ENCODE measurements at places on chromosomes 5 and 9.

DNA sequence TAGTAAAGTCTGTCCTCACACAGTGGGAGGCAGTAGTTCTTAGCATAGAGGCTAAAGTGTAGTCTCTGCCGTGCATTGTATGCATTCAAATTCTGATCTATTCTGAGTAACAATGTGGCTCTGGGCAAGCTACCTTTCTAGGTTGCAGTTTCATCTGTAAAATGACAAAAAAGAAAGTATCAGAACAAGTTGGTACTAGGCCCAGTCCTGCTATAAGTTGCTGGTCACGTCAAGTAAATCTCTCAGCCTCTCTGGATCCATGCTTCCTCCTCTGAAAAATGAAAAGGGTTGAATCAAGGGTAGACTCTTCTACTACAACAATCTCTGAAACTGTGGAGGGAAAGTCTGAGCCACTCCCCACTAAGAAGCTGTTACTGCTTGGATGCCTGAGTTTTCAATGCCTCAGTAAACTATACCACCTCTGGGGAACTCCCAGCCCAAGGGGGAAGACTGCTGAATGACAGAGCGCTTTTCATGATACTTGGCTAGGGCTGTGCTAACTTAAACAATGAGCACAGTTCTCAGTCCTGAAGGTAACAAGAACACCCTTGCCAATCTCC is 34.5 kb upstream of the SPARC start:
- no peak for DNase-seq

- DNase-seq = no peak
These were observed 719.3 kb downstream of the NR2F1-AS1 start for GRCh38 chr5:92861531-92862285.

DNA sequence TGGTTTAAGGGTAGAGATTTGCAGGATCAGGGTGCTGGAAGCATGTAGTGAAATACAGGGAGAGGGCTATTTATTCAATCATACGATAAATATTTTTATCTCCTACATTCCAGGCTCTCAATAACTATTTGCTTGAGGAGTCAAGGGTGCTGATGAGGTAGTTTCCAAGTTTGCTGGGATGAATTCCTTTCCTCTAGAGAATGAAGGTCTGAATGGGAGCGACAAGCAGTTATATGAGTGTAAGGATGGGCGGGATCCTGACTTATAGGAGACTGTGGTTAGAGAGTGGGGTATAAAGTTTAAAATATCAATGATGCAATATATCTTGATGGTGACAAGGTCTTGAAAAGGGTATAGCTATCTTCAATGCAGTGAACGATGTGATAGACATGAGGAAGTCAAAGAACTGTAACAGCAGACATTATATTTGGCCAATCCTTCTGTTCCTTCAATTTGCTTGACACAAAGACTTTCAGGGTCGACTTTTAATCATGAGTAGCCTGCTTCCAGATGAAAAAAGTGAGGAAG is 201.1 kb upstream of the HAPLN1 start:
- no peak for DNase-seq

- no peak for DNase-seq
These were observed 433.6 kb downstream of the PIK3R1 start for GRCh38 chr5:68648944-68649857.

GRCh38 chr5:179375236-179375685 is 30.0 kb upstream of the ADAMTS2 start:
- DNase-seq = no peak

DNA sequence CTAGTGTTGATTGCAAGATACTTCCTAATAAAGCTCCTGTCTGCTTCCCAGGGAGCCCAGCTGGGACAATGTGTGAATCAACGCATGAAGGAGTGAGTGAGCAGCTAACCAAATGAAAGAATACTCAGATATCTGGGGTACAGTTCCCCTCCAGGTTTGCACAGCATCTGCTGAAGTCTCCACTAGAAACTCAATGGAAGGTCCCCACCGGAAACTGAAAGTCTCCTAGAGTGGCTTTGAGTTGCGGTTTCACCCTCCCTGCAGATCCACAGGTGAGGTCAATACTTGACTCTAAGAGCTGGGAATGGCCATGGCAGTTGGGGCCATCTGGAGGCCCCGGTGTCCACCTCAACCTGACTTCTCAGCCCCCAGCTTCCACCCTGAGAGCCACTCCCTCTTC is 198.2 kb upstream of the MSX2 start:
- DNase-seq = no peak

- peak; percentile 42 for DNase-seq
These were observed 402.9 kb downstream of the CYLC2 start for GRCh38 chr9:103397868-103398600.

DNA sequence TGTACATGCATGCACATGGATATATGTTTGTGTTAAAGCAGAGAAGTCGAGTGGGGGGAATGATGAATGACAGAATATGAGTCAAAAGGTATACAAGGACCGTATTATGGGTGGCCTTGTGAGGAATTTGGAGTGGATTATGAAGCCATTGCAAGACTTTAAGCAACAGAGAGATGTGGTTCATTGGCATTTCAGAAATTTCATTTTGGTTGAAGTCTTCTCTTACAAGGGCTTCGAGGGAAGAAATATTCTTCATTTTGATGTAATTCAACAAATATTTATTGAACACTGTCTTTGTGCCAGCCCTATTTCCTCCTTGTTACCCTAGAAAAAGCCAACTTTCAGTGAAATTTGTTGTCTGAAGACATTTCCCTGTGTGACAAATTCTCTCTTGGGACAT is 83.9 kb upstream of the SLCO6A1 start:
- DNase-seq = no peak

DNA sequence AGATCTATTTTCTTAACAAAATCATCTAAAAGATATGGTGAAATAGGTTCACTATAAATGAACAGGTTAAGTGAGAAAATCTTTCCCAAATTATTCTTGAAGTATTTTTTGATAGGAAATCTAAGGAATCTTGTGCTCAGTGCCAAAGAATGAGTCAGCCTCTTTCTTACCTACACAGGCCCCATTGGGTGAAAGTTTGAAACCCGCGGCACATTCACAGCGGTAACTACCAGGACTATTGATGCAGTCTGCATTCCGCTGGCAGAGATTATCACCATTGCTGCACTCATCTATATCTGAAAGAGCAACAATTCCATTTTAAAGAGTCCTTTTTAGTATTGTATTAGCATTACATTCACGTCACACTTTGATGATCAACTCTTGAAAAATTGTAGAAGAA is 221.8 kb downstream of the SLC12A2 start:
- no peak for DNase-seq

- no peak for DNase-seq
These were observed 154.0 kb downstream of the MCTP1 start for GRCh38 chr5:95130941-95131340.

DNA sequence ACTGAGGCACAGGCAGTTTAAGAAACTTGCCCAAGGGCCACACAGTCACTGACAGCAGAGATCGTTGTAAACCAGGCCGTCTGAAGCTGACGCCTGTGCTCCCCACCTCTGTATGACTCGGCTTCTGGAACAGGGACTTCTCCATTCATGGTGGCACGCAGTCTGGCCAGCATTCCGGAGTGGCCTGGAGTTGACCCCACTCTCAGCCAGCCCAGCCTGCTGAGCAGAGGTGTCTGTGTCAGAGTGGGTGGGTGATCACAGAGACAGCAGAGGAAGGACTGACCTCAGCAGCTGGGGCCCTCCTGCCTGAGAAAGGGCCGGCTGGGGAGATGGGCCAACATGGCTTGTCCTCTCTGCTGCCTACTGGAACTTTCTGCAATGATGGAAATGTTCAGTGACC is 12.6 kb downstream of the LRSAM1 start:
- DNase-seq = no peak

DNA sequence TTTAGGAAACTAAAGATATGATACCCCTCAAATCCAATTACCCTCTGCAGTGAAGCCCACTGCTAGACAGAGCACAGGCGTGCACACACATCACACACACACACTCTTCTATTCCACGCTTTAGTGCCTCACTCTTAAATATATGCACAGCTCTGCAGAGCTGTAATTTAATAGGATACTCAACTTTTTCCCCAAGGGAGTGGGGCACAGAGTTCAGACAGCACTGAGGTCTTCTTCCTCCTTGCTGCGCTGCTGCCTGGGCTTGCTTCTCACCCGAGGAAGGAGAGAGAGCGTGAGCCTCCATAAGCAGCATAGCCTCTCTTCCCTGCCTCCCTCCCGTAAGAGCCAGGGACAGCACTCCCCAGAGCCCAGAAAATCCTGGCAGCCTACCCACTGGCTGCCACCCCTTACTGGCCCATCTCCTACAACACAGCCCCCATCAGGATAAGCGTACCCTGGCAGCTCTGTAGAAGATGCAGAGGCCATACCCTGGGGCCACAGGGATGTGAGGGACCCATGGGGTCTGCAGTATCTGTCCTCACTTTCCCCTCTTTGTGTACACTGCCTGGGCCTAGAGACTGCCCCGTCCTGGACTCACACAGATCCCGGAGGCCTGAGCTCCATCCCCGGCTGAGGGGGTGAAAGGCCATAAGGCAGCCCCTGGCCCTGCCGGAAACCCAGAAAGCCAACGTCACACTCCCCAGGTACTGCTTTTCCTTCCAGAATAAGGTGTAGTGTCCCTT is 102.1 kb downstream of the C5orf15 start:
- no peak for DNase-seq

- DNase-seq = no peak
These were observed 1.5 kb downstream of the TOR4A start for GRCh38 chr9:137278721-137279711.

DNA sequence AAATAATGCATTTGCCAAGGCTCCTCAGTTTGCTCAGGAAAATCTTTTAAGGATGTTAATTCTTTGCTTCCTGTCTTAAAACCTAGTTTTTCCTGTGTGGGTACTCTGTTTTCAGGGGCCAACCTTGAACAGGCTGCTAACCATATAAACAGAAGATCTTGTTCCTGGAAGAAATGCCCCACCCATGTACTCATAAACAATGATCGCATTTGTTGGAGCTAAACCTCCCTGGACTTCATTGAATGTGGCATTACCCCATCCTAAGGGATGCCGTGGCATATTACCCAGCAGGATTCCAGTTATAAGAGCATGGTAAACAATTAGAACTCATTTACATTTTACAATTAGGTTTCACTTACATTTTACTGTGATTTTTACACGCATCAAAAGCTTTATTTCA is 436.0 kb downstream of the ZNF608 start:
- DNase-seq = no peak

DNA sequence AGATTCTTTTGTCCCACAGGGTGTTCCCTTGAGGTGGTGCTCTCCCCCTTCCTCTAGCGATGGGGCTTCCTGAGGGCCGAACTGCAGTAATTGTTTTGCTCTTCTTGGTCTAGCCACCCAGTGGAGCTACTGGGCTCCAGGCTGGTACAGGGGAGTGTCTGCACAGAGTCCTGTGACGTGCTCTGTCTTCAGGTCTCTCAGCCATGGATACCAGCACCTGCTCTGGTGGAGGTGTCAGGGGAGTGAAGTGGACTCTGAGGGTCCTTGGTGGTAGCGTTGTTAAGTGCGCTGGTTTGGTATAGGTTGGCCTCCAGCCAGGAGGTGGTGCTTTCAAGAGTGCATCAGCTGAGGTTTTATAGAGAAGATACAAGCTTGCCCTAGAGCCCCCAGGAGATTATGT is 20.4 kb upstream of the CEP72 start:
- DNase-seq = no peak

DNA sequence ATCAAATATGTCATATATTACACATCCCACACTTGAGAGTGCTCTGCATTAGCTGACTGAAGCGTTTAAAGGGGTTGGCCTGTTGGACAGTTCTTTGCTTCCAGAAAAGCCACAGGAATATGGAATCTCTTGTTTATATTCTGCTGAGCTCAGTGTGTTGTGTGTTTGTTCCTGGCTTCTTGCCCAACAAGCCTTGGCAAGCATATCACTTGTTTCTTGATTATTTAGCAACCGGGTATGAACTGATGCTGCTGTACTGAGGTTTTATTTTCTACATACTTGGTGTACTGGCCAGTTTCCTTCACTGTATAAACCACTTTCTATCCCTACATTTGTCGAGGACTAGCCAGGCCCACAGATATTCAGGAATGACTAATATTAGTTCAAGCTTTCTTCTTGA is 378.9 kb downstream of the KCTD16 start:
- DNase-seq = no peak

- DNase-seq = no peak
These were observed 157.3 kb downstream of the PPP2R2B start for GRCh38 chr5:146721073-146721815.

- no peak for DNase-seq
These were observed 82.7 kb downstream of the ATP10B start for GRCh38 chr5:160769301-160769700.

- no peak for DNase-seq
These were observed 46.5 kb downstream of the AUH start for GRCh38 chr9:91315191-91315590.

GRCh38 chr5:52497133-52497693 is 290.5 kb upstream of the ITGA1 start:
- DNase-seq = no peak

- DNase-seq = no peak
These were observed 161.0 kb downstream of the ISL1 start for GRCh38 chr5:51544031-51544785.

GRCh38 chr5:1564182-1564748 is 40.5 kb upstream of the LPCAT1 start:
- DNase-seq = peak; percentile 80

DNA sequence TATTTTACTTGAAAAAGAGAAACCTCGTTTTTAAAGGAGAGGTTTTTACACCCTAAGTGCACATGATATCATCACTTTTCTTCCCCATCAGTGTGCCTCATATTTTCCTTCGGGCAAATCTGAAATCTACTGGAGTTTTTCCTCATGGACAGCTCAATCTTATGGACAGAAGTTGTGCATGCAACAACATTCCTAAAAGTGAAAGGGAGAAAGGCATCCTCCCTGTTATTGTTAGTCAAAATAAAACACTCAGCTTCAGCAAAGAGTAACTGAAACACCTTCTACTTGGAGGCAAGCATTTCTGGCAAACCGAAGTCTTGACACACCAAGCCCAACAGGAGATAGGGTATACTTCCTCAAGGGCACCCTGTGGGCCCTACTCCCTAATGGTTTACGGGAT is 217.9 kb downstream of the BNC2 start:
- no peak for DNase-seq

GRCh38 chr9:97525451-97525850 is 24.0 kb downstream of the TMOD1 start:
- no peak for DNase-seq

DNA sequence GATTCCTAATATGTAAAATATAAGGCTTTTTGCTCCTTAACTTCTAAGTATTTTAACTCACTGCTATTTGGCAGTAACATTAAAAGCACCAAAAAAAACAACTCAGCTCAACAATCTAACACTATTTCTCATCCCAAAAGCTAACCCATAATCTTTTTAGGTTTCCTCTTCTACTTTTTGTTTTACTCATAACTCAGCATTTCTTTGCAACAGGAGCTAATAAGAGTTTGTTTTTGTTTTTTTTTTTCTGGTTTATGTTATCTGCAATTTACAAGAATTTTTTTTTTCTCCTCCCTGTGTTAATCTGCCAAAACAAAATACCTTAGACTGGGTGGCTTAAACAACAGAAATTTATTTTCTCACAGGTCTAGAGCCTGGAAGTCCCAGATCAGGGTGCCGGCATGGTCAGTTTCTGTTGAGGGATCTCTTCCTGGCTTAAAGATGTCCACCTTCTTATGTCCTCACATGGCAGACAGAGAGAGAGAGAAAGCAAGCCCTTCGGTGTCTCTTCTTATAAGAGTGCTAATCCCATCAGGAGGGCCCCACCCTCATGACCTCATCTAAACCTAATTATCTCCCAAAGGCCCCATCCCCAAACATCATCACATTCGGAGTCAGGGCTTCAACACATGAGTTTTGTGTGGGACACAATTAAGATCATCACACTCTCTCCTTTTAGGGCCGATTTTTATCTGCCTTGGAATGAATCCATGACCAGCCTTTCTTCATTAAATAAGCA is 31.2 kb downstream of the ARL15 start:
- DNase-seq = no peak

GRCh38 chr5:66306844-66307315 is 162.8 kb downstream of the SREK1 start:
- no peak for DNase-seq

Measured in H54 (cell line).